ENCODE measurements at places on chromosomes 12 and 14.

GRCh38 chr12:96874211-96874610 lies 32.8 kb upstream of the NEDD1 start:
- no peak for DNase-seq

GRCh38 chr12:109771746-109772621 lies 58.4 kb downstream of the FAM222A start:
- no peak for DNase-seq

DNA sequence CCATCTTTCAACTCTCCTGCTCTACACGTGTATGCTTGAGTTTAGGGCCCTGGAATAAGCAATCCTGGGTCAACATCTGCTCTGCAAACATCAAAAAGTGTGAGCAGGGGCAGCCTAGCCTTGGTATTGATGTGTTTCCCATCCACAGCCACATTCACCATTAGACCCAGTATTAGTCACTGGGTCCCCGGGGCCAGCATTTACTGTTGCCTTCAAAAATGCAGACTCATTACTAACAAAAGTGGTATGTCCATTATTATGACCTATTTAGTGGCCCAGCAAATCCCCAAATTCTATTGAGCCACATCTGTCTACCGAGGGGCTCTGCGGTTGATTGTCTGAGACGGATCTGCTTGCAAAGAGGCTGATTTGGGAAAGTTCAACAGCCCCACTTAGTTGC lies 661.8 kb downstream of the DIO2 start:
- no peak for DNase-seq

DNA sequence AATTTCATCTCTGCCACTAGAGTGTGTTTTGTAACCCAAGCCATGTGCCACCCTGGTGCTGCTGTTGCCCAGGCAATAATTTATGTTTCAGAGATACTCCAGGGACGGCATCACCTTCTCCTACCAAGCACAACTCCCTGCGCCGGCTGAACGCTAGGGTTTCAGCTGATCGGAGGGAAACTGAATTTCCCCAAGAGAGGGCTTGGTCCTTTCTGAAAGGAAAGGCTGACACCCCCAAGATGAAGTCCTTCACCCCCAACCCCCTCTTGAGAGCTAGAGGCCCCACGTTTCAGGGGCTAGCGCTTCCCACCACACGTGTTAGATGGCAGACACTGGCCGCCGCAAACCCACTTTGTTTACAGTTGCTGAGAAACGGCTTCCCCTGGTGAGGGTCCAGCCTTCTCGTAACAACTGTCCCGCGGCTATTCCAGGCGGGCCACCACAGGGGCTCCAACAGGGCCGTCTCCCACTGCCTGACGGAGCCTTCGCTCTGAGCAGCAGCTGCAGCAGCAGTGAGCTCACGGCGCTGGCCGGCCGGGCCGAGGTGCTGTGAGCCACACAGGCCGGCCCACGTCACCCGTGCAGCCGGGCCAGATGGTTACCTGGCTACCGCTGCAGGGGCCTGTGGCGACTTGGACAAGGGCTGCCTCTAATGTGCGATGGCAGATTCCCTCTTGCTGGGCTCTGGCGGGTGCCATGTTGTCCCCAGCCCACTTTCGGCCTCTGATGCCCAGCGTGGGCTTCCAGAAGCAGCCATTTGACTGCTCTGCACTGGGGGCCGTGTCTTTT lies 66.4 kb downstream of the TESC start:
- no peak for DNase-seq

GRCh38 chr12:13194401-13195110 lies 2.0 kb upstream of the EMP1 start:
- DNase-seq = no peak

DNA sequence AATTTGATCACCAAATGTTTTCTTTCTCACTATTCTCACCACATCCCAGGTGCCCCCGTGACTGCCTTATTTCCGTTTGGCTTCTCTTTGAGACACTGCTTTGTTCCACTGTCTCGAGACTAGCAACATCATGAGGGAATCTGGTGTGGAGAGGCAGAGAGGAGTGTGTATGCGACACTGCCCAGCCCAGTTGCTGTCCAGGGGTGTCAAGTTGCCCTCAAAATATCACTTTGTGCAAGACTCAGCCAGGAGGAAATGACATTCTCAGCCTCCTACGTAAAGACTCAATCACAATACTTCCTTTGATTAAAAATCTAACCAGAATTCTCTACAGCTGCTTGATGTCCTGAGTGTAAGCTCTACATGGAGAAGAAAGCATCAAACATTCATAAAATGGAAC lies 48.2 kb upstream of the EEA1 start:
- DNase-seq = no peak

DNA sequence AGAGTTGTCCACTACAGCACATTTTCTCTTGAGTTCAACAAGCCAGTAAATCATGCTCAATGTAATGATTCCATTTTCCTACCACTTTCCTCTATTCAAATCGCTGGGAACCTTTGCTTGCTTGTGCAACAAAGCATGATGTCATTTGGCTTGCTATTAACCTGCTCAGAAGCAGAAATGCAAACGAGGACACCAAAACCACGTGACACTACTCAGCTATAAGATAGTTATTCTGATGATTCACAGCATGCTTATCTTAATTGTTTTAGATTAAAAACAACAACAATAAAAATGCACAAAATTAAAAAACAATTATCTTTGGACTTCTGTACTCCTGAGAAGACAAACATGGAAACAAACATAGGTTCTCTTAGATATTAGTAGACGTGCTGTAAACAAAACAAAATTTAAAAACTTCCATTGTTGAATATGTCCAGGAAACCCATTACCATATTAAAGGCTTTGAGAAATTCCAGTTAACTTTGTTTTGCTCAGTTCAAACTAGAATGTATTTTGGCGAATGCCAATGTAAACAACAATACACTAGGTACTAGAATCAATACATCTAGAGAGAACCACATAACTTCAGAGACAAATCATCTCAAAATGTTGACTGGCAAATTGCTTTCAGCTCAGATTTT lies 77.5 kb upstream of the KRAS start:
- no peak for DNase-seq

GRCh38 chr14:64753999-64754398 lies 49.8 kb downstream of the PLEKHG3 start:
- DNase-seq = no peak

GRCh38 chr12:91052026-91052425 lies 5.8 kb downstream of the KERA start:
- no peak for DNase-seq

DNA sequence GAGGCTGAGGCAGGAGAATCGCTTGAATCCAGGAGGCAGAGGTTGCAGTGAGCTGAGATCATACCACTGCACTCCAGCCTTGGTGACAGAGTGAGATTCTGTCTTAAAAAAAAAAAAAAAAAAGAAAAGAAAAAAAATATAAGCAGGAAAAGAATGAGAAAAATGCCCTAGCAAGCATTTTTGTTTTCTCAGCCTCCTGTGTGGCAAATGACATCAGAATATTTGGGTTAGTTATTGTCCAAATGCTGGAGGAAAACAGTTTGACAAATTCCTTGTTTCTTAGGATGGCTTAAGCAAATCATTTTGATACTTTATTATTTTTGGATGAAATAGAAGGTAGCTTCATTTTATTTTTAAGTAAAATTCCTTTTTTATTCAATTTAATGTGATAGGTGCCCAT lies 7.5 kb upstream of the PTPRR start:
- DNase-seq = no peak

DNA sequence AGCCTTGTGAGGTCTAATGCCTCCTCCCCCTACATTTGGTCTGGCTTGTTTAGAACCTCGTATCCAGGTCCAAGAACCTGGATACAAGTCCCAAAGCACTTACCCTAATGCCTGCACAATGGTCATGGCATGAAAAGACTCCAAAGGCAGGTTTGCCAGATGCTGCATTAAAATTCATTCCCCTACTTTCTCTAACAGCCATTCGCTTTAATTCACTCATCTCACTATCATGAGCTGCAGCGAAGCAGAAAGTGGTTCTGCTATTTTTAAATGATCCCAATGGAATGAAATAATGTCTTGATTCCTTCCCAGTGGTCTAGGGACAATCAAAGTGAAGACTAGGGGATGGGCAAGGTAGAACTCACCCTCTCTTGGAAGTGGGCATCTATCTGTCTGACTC lies 72.5 kb upstream of the MAX start:
- DNase-seq = no peak

DNA sequence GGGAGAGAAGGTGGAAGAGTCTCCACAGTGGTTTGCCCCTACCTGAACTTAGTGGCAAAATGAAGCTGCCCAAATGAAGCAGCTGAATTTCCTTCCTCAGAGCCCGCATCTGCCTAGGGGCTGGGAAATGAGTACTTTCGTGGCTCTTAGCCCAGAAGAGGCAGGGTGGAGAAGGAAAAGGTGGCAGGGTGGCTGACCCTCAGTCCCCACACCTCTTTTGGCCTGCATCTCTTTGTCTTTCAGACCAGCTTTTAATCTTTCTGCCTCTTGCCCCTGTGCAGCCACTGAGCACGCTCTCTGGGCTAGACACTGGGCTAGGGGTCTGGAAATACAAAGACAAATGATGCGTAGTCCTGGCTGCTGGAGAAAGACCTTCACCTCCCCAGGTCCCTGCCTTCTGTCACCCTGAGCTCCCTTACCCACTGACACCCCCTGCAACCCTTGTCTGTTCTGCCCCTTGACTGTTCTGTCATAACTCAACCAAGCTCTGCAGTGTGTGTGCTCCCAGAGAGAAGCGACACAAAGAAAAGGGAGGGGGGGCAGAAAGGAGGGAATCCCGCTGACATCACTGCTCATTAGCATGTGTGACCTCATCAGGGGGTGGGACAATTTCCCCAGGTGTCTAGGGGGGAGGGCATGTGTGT lies 371 bp upstream of the REM2 start:
- DNase-seq = no peak

DNA sequence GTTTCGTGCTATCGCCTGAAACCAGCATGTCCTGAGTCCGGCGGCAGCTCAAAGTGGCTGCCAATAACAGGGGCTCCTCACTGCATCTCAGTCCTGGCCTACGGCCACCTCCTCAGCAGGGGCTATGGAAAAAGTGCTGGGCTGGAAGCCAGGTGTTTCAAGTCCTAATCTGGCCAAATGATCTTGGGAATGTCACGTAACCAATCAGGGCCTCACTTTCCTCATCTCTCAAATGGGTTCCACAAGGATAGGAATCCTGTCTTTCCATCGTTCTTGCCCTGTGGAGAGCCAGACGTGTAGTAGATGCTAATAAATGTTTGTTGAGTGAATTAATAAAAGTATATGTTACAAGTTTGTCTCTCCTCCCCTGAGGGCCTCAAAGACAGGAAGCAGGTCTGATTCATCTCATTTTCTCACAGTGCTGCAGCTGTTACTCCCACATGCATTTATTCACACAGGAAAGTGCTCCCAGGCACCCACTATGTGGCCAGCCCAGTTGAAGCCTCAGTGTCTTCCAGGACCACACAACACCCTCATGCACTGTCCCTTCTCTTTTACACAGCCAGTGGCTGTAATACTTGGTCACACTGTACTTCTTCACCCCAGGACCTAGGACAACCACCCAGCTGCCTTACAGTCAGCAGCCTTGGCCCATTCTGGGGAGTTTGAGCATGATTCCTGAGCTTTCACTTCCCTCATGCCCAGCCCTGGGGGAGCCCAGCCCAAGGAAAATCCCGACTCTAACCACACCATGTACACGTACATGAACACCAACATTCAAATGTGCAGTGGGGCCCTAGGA lies 5.0 kb downstream of the CMKLR1 start:
- DNase-seq = no peak

DNA sequence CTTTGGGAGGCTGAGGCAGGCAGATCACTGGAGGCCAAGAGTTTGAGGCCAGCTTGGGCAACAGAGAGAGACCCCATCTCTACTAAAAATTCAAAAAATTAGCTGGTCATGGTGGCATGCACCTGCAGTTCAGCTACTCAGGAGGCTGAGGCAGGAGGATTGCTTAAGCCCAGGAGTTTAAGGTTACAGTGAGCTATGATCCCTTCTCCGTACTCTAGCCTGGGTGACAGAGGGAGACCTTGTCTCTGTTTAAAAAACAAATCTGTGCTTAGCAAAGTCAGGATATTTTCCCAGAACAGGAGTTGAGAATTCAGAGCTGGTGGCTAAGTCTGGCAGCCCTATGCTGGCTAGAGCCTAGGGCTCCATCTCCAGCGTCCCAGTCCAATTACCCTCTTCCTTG lies 142.9 kb upstream of the PZP start:
- no peak for DNase-seq

DNA sequence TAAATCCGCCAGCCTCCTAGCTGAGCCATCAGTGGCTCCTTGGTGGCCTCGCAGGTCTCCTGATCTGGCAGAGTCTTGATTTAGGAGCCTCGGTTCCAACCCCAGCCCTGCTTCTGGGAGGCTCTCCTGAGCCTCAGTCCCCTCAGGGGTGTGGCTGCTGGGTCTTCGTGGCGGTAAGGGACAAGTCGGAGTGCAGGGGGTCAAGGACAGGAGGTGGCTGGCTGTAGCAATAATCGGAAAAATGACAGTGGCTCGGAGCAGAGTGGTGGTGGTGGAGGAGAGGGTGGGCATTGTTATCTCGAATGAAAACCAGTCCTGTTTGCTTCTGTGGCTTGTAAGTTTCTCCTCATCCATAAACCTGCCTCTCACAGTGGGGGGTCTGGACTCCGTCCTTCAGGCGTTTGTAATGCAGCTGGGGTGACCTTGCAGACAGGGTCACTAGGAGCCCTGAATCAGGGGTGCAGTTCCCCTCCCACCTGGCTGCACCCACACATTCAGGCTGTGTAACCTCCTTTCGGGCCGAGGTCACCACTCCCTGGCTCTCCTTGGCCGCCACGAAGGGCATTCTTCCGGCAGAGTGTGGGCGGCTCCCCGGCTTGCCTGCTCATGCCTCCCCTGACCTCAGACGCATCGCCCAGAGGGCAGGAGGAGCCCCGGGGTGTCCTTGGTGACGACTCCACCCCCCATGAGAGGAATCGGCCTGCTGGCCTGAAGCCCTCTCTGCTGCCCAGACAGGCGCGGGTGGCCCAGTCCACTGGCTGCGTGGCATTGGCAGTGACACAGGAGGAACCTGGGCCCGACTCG lies 8.1 kb downstream of the BCL7A start:
- DNase-seq = no peak

GRCh38 chr12:3453990-3454680 lies 36.9 kb upstream of the PRMT8 start:
- no peak for DNase-seq

DNA sequence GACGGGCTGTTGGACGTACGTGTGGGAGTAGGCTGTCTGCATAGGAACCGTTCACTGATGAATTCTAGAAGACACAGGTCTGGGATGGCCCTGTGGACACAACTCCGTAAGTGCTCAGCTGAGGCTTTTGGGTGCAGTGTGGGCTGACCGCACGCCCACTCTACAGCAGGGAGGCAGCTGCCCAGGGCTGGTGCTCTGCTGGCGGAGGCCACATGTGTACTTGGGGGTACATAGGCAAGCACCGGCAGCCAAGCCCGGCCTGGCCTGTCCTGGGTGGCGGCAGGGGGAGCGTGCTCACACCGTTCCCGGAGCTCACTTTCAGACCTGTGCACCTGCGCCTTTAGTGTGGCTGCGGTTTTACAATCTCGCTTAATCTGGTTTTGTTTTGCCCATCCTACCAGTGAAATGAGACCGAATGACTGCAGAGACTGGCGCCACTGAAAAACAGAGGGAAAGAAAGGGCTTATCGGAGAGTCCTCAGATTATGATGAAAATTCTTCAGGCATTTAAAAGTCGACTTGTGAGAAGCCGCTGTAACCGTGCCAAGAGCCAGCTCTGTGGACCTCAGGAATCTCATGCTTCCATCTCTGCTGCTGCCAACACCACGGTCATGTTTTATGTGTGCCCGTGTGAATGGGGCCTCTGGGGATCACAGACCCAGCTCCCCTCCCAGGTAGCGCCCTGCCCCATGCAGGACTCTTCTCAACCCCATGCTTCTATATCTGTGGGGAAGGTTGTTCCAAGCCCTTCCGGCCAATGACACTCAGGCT lies 45.8 kb downstream of the SSH1 start:
- DNase-seq = no peak

- DNase-seq = no peak
These were observed 175.4 kb downstream of the SLC25A21 start for GRCh38 chr14:36996857-36997590.

- no peak for DNase-seq
These were observed 196.7 kb upstream of the PELI2 start for GRCh38 chr14:55921511-55921910.
